ENCODE measurements at places on chromosomes 2 and 18.

DNA sequence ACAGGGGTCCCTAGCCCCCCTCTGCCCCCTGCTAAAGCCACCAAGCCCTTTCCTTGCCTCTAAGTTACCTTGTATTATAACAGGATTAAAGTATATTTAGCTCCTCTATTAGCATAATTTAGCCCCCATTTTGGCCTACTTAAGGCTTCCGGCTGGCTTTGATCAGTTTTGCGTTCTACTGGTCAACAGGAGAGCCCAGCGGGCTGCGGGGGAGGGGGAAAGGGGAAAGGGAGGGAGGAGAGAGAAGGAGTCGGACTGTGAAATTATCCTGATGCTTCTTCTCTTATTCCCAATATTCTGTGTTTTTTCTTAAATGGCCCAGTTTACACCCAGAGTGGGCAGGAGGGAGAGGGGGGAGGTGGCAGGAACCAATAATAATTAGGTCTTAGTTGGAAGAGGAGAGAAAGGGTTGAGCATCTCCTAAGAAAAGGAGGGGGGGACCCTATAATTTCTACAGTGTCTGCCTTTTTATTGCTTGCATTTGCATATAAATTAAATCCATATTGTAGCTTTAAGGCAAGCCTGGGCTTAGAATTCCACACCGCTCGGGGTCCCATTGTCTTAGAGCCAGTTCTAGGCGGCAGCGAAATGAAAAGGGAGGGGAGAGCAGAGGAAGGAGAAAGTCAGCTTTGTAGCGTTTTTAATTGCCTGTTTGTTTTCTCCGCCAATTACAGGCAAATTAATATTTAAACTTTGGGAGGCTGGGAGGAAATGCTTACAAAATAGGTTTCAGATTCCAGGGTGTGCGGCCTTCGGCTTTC is 39.6 kb downstream of the EN1 start:
- DNase-seq, result no peak

DNA sequence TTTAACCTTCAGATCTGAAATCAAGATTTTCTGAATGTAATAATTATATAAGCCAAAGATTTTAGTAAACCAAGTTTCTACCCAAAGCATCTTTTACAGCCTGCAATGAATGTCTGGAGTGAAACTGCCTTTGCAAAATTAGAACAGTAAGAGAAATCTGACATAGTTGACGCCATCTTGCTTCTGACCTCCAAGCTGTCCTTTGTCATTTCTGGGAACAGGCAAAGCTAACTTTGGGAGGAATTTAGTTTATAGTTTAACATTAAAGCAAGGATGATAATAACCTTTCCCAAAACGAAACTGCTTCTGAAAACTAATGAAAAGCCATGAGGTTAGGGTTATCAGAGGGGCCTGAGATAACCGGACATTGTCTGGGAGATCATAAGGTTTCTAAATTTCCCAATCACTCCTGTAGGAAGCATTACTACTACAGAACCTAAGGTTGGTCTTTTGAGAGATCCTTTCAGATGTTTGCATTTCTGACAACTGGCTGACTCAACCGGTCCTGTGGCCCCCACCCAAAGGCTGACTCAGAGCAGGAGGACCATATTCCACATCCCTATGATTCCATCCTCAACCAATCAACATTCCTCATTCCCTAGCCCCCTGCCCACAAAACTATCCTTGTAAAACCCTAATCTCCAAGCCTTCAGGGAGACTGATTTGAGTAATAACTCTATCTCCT is 124.5 kb downstream of the TMEM131 start:
- peak; percentile 73 for DNase-seq

- no peak for DNase-seq
Observed at GRCh38 chr2:1937480-1937879, 193.2 kb upstream of the PXDN start.

DNA sequence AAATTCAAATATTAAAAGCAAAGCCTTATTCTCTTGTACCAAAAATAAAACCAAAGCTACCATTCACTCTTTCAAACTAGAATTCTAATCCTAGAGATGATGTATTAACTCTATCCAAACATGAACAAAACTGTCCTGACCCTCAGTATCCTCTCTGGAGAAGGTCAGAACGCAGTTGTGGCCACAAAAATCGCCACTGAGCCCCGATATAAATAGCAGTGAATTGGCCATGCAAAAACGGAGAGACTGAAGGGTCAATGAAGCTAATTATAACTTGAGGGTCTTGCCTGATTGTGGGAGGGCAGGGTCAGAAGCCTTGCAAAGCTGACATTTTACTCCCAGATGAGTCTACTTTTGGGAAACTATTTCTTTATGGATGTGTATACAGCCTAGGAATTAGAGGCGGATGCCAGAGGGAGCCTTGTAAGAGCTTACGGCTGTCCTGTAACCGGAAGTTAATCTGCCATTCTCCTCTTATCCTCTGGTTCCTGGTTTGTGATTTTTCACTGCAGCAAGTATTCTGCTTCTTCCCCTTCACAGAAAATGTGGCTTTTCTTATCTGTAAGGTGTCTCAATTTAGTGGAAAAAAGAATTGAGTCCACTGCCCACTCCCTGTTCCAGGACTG is 28.1 kb downstream of the CAVIN2 start:
- DNase-seq, result no peak

GRCh38 chr2:25740810-25741381 is 67.5 kb upstream of the DTNB start:
- no peak for DNase-seq

GRCh38 chr2:241739651-241740050 is 5.2 kb downstream of the D2HGDH start:
- peak; percentile 9 for DNase-seq

GRCh38 chr18:1499265-1499664 is 594.6 kb downstream of the ADCYAP1 start:
- DNase-seq, result no peak

DNA sequence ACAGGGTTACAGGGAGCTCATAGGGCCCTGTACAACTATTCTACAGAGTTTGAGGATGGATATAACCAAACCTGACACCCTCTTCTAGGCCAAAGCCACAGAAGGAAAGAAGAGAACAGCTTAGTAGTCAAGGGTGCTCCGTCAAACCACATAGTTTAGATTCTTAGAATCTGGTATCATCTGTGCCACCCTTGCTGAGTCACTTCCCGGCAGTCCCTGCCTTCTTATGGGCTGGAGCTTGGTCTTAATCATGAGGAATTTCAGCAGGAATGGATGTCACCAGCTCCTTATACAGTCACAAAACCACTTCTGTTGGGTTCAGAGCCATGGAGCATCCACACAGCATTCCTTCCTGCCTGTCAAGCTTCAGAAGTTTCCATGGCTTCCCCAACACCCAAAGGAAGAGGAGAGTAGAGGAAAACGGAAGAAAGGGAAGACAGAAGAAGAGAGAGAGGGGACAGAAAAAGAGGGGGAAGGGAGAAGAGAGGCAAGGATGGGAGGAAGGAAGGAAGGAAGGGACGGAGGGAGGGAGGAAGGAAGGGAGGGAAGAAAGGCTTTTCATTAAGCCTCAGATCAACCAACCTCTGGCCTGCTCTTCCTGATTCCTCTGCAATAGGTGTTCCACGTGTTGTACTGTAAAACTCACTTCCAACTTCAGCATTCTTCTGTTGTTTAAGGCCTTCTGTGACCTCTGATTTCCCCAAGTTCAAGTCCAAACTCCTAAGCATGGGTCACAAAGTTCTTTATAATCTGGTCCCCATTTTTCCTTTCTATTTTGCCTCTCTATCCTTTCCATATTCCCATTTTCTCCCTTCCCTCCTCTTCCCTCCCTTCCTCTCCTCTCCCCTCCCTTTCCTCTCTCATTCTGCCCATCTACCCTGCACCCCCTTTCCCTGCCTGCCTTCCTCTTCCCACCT is 246.1 kb upstream of the TNP1 start:
- DNase-seq, result peak; percentile 65

Measured in T1000 (cell line).